ENCODE measurements at places on chromosomes 11 and 22.

DNA sequence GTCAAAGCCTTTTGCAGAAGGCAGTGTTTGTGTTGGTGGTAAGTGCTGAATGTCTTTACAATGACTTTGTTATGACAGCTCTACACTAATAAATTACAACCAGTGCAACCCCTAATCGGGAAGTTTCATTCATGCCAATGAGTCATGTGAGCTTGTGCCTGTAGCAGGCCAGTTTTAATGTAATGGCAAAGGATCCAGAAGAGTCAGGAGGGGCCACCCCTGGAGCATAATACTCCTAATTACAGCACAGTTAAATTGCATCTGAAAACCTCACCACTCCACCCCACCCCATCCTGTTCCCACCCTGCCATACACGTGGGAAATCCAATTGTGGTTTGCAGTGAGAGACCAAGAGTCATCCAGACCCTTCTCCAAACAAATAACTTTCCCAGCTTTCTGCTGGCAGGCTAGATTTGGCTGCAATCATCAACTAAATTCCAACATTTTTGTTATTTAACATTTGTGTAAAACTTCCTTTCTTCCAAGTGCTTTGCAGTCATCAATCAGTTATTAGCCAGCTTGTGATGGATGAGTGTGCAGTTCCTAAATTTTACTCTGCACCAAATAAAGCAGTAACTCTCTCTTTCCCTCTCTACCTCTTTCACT is 277.3 kb upstream of the FAT3 start:
- DNase-seq, result peak; percentile 92

DNA sequence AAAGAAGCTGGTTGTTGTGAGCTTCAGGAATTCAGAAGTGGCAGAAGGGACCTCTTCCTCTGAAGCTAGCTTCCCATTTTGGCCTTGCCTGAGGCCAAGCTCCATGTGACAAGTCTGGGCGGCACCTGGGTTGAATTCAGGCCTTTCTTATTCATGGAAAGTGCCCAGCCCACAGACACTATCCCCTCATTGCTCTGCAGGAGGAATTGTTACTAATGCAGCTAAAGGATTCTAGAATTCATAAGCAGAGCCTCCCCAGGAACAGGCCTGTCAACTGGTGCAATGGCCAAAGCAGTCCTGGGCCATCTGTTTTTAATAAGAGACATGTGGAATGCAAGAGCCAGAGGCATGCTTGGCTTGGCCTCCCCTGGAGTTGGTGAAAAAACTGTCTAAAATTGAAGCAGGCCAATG is 71.4 kb downstream of the SLC1A2 start:
- DNase-seq, result no peak

DNA sequence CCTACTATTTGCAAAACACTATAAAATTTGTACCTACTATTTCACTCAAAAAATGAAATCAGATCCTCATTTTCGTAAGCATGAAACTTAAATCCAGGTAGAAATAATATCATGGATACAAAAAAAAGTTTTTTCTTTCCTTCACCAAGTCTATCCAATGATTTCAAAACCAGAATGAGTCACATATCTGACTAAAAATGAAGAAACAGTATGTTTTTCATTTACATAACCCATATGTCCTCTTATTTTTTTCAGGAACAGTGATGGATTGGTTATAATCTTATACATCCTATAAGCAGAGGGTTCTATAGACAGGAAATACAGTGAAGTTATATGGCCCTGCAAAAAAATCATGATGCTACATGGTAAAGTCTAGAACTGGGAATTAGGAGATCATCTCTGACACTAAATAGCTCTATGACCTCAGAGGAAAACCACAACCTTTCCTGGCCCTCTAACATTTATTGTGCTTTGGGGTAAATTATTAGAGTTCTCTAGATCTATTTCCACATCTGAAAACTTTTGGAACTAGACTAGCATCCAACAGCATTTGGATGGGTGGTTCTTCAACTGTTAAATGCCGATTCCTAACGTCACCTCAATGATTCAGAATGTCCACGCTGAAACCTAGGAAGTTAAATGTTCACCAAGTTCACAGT is 10.9 kb downstream of the MTMR2 start:
- DNase-seq, result no peak

DNA sequence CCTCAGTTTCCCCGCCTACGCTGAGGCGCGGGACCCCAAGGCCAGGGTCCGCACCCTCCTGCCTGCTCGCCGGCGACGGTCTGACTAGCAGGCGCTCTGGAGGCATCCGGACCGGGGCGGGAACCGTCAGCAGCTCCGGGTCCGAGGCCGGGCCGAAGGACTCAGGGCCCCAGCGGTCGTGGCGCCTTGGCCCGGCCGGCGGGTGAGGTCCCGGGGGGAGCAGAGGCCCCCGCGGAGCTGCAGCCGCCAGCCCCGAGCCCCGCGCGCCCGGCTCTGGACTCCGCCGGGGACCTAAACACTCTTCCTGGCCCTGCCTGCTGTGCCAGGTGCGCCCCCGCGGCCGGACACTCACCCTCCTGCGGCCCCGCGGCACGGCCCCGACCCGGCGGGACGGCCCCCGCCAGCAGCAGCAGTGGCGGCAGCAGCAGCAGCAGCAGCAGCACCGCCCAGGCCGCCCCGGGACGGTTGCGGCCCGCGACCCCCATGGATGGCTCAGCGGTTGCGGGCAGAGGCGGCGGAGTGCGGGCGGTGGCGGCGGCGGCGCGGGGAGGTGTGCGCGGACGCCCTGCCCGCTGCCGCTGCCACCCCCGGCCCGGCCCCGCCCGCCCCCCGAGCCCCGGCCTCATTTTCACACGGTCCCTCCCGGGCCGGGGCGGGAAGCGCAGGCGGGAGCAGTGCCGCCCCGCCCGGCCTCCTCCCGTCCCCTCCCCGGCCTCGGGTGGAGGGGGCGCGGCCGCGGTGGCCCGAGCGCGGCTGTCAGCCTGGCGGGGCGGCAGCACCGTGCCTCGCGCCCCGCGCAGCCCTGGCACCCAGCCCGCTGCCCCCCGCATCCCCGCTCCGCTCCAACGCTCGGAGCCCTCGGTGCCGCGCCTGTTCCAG is at the start of gene SCUBE2:
Gene SCUBE2, minus strand, starts transcription at position 556 of the 879 bp plus-strand sequence. Its CDS starts 71 bp downstream, at position 485.
- peak; percentile 17 for DNase-seq

DNA sequence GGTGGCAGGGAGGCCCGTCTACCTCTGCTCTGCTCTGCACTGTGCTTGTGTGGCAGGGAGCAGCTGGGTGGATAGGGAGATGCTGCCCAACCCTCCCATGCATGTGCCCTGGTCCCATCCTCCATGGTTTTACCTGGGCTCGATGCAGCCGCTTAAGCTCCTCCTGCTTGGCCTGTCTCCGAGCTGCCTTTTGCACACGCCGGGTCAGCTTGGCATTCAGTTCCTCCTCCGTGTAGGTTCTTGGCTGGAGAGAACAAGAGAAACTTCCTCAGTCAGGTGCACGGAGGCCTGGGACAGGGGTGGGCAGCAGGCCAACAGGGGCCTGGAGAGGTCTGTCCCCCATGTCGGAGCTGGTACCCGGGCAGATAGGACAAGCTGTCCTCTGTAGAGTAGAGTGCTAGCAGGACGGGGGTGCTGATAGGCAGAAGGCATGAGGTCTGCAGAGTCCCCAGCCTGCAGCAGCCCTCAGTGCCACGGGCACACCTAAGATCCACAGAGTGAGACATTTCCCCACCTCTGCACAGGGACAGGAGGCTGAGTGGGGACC is 36.4 kb upstream of the BID start:
- no peak for DNase-seq

DNA sequence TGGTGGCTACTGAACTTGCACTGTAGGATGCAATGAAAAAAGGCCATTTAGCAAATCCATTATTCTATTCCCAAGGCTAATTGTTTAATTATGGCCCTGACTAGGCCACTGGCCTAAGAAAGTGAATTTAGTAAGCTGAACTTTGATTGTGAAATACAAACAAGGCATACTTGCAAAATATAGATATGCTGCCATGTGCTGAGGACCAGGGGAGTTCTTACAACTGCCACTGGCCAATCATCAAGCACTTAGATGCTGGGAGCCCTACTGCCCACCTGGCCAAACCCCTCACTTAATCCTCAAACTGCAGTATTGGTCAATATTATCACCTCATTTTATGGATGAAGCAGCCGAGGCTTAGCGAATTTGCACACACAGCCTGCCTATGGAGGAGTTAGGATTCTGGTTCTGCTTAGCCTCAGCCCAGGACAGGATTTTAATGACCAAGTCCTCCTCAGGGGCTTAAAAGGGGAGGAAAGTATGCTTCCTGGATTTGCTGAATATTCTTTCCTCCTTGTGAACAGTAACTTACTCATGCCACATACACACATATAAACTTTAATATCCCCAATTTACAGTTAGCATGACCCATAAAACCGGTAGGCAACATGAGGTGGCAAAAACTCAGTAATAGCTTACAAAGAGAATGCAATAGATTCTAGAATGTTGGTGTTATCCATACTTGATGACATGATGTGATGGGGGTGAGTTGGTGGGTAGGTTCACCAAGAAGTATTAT is 39.3 kb downstream of the CD44 start:
- DNase-seq, result no peak

DNA sequence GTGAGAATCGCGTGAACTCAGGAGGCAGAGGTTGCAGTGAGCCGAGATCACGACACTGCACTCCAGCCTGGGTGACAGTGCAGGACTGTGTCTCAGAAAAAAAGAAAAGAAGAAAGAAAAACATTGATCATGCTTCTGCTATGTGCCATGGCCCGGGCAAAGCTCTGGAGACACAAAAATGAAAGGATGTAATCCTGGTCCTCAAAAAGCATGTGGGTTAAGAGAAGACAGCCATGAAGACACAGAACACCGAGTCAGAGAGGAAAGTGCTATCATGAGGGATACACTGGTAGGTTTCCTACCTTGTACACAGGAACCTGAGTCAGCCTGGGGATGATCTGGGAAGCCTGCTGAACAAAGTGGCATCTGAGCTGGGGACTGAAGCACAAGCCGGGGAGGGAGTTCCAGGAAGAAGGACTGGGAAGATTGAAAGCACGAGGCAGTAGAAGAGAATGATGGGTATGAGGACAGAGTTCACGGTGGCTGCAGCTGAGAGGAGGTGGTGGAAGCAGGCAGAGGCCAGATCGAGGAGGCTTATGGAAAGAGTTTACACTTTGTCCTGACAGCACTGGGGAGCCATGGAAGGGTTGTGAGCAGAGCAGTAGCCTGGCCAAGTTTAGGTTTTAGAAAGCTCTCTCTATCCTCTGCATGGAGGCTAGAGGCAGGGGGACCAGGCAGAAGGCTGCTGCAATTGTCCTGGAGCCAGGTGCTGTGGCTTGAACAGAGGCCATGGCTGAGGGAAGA is 9.9 kb upstream of the MAFF start:
- no peak for DNase-seq

- DNase-seq, result no peak
Observed at GRCh38 chr11:114163830-114164401, 104.4 kb downstream of the ZBTB16 start.

DNA sequence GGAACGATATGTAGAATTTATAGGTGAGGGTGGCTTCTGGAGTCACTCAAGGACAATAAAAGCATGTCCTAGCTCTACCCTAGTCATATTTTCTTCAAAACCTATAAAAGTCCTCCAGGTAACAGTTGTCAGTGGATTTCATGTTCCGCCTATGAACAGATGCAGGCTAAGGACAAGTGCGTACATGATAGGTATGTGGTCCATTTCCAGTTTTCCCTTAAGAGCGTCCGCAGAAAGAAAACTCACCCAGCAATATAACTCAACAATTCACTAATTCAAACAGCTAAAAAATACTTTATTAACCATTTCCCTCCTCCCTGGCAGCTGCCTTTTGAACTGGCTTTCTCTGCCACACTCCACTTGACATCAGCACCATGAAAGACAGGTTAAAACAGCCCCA is 50.2 kb upstream of the CCDC34 start:
- DNase-seq, result no peak
